Muscle of arm (tissue), 14 donors: ENCODE measurements at places on chromosomes 1 and 21.

DNA sequence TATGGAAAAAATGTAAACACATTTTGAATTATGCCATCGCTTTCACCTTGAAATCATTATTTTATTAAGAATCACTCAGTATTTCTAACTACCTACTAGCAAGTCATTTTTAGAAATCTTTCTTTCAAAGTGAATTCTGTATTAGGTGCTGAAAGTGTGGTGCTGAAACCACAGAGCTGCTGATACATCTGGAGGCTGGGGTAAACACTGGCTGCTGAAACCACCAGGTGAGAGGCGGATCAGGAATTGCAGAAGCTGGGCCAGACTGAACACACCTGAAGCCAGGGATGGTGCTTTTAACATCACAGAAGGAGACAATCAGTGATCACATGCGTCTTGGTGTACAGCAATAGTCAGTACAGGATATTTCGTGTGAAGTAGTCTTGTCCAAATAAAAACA is 42.2 kb upstream of the KCNE1 start:
- DNase-seq, result no peak

- no peak for DNase-seq
Observed at GRCh38 chr1:206502812-206503211, 4.5 kb upstream of the RASSF5 start.

GRCh38 chr1:24248859-24249258 is 61.8 kb upstream of the IFNLR1 start:
- no peak for DNase-seq

GRCh38 chr1:108742253-108742652 is 4.2 kb upstream of the STXBP3 start:
- DNase-seq, result no peak

DNA sequence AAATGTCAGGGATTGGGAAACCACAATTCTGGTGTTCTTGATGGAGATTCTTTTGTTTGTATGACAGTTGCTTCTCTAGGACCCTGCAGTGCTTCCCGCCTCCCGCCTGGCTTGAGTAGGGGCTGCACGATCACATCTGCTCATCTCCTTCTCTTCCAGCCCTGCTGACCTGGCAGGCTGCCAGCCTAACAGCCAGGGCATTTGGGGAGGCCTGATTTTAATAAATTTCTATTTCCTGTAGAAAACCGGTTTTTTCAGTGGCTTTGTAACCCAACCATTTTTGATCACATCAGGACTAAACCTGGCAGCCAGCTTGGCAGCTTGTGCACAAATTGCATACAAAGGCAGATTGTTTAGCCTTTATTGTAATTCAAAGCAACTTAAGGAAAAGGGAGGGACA is 78.9 kb downstream of the UBE2U start:
- peak; percentile 44 for DNase-seq
